ENCODE measurements at places on chromosomes 7 and 10.

GRCh38 chr7:73308074-73308664 lies 457 bp downstream of the NSUN5 start:
- DNase-seq = no peak

GRCh38 chr10:89646889-89647657 lies 2.0 kb upstream of the PANK1 start:
- no peak for DNase-seq

- no peak for DNase-seq
These were observed 37.4 kb downstream of the AMZ1 start for GRCh38 chr7:2725178-2726105.

DNA sequence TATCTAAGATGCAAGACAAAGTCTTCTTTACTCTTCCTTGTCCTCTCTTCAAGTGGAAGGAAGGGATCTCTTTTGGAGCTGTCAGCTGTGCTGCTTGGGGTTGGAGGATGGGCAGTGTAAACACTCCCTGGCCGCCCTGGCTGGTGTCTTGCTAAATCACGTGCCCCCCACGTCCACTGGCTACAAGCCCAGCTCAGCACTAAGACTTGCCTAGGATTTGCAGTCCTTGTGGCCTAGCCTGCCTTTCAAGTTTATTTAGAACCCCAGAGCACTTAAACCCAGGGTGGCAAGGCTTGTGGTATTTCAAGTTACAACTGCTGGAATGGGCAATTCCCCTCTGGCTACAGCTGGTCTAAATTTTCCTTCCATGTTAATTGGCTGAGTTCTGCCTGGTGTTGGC lies 272.4 kb upstream of the MYO3A start:
- DNase-seq = no peak

GRCh38 chr10:87623191-87623590 lies 36.5 kb upstream of the PAPSS2 start:
- no peak for DNase-seq
